ENCODE measurements at places on chromosomes 2 and 18.

DNA sequence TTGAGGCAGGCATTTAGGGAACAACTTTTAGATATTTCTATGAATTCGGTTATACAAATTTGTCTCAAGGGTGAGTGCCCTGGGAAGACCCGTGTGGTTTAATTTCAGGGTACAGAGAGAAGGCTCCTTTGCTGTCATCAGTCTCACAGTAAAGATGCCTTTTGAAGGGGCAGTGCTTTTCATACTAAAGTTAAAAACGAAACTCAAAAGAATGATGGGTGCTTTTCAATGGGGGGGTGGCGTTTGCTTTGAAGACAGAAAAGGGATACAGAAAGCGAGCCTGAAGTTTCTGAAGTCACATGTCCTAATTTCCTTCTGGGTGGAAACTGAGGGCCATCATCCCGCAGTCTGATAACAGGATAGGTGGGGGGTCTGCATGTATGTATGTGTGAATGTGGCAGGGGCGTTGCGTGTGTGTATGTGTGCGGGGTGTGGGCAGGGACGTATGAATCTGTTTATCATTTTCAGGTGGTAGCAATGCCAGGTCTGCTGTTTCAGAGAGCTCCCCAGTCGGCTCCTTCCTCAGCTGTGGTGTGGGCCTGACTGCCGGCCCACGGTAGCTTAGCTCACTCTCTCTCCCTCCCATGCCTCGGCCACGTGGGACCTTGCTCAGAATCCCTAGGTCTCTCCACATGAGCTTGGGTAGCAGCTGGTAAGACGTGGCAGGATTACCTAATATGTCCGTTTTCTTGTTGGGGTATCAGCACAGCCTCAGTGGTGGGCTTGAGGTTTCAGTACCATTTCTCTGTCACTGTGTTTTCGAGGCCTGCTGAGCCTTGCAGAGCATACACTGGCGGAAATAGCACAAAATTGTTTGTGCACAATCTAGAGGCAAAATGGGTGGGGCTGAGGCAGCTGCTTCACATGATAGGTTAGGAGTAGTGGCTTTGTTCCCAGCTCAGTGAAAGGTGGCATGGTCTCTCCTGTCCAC lies 32.7 kb downstream of the ARHGAP25 start:
- DNase-seq: no peak

- no peak for DNase-seq
Measured at GRCh38 chr18:40921845-40922629, 1033.0 kb upstream of the PIK3C3 start.

DNA sequence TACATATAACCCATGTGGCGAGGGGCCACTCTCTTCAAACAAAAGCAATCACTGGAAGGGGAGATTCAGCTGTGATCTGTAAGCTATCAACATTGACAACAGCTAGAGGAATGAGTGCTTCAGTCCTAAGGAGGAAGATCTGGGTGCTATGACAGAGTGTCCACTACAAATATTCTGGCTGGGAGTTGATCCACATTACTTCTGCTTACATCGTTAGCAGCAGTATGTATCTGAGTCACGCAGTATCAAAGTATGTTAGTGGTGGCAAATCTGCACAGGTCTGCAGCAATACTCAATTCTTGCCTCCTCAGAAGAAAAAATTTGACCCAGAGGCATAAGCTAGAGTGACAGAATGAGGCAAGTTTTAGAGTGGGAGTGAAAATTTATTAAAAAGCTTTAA lies 267.0 kb downstream of the PTH2R start:
- no peak for DNase-seq

DNA sequence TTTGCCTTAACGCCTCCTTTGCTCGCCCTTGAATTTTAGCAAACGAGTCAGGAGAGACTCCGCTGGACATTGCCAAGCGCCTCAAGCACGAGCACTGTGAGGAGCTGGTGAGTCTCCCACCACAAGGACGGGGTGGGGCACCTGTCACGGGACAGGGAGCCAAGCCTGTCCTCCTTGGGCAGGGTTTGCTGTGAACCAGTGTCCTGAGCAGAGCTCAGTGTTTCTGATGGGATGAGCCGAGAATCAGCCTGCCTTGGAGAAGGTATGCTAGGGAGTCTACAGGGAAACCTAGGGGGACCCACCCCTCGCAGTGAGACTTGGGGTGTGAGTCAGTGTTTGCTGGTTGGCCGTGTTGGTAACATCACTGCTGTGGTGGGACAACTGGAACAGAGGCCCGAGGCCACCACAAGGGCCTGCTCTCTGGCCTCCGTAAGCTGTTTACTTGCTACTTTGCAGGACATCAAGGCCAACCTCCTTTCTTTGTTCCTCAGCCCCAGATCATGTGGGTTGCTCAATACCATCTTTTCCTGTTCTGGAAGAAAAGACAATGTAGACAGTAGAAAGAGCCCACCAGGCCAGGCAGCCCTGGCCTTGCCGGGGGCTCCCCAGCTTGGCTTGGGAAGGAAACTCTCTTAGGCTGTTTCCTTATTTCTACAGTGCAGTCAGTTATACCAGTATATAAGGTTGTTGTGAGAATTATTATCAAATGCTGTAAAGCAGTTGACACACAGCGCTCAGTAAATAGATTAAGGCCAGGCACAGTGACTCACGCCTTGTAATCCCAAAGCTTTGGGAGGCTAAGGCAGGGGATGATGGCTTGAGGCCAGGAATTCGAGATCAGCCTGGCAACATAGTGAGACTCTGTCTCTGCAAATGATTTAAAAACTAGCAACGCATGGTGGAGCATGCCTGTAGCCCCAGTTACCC lies 42.4 kb downstream of the ITGB1BP1 start:
- DNase-seq: no peak

DNA sequence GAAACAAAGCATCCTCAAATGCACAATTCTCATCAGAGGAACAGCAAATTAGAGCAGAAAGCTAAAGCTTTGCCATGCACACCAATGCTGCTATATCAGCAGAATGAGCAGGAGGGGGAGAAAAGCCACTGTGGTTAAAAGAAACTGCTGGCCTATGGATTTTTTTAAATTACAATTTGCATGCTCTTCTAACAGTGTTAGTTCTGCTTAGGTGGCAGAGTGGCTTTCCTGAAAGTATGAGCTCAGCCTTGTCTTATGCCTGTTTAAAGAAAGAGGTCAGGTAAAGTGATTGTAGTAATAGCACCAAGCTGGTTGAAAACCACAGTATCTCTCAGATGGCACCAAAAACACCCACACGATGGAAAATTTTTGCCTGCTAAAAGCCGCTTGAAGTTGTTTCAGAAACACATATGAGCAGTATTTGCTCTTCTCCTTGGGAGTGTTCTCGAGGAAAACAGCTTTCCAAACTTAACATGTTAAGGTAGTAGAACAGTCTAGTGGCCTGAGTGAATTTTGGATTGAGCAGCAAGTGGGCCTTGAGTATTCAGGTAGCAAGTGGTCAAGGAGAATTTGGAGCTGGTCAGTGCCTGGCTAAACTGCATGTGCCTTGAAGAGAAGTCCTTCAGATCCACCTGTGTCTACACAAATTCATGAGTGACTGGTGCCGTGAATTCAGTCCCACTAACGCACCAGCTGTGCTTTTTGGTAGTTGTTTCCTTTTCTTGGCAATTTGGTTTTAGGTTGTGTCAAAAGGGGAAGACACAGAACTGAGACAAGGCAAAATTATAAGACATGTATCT lies 19.6 kb upstream of the NDUFV2 start:
- no peak for DNase-seq

DNA sequence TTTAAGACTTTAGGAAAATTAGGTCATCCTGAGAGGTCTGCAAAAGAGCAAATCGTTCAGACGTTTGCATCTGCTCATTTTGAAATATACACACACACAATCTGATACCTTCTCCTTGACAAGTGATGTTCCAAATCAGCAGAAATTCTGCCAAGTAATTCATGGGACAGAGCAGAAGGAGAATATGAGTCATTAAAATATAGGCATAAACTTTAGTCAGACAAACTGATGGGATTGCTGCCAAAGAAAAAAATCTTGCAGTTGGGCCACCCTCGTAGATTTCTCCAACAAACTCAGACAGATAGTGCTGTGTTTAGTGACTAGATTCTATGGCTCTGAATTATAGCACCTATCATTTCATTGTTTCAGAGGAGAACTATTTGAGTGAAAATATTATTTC lies 336.3 kb downstream of the NYAP2 start:
- no peak for DNase-seq

DNA sequence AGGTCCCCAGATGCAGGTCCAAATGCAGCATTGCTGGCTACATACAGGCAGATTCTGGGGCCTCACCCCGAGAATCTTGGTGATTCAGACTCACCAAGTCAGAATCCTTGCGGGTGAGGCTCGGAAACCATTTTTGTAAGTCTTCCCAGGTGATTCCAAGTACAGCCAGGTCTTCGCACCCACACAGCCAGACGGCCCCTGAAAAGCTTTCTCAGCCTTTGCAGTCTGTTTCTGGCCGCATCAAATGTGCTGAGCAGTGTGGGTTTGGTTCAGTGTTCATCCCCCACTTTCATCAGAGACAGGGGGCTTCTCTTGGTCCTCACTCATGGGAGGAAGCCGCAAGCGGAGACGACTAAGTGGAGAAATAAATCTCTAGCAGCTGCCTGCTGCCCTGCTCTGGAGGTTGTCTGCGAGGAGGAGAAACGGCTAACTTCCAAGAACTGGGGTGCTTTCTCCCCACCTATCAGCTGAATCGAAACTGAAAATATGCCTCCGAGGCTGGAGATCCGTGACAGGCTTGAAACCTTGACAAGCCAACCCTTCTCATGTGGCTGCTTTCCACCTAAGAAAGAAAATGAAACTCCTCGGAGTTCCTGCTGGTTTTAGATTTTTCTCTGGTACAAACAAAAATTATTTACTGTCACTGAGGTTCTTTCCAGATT lies 8.9 kb upstream of the TMEM185B start:
- no peak for DNase-seq

DNA sequence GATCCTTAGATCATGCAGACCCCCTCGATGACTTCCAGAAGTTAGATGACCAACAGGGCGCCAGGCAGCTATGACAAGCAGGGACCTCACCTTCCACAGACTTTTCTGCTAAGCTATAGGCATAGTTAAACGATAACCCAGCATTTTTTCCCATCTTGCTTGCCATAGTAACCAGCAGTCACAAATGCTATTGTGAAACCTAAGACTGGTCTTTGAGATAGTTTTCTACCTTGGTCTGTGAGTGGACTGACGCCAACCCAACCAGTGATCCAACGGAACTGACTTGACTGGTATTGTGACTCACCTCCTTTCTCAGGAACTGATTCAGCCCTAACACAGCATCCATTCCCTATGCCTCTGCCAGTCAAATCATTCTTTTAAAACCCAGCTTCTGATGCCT lies 361.2 kb downstream of the LRRTM4 start:
- DNase-seq: no peak

GRCh38 chr2:152594022-152594766 lies 123.1 kb downstream of the PRPF40A start:
- DNase-seq: no peak

DNA sequence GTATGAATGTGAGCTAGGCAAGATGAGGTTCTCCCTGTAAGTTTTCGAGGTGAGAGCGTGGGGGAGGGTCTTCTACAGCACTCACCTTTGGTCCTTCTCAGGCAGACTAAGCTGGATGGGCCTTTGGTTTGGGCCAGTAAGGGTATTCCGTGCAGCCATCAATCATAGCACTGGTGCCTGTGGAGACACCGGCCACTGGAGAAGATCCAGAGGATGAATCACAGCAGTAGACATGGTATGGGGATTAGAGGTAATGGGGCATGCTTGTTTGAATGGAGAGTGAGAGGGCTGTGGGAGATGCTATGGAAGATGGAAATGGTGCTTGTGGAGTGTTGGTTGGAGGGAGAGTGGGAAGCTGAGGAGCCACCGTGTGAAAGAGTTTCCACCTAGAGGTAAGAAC lies 16.1 kb downstream of the MAPRE3 start:
- DNase-seq: no peak

DNA sequence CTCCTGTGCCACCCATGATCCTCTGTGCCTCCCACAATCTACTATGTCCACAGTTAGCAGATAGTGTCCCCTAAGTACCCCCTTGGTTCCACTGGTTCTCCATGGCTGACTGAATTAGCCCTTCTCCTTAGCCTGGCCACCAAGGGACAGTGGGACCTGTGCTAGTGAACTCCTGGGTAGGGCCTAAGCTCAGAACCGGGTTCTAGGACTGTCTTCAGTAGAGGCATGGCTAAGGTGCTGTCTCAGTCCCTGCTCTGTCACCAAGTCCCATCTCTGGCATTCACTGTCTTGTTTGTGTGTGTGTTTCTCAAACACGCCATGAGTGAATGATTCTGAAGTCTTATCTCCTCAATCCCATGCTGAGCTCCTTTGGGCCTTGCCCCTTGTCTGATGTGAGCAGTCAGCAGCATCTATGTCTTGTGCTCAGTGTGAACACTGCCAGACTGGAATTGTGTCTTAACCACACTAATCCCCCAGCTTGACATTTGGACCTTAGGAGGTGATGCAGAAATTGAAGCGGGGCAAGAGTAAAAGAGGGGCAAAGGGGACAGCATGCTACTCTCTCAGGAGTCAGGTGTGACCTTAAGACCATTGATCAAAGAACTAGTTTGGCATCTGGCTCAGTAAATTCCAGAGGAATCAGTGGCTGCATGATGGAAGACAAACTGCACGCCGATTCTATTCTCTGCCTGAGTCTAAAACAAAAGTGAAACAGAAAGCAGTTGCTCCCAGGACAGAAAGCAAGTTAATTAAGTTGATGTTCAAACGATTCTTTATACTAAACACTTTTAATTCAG lies 190.5 kb downstream of the ALPK2 start:
- no peak for DNase-seq

- DNase-seq: no peak
Measured at GRCh38 chr18:27428120-27428519, 243.0 kb upstream of the CHST9 start.

DNA sequence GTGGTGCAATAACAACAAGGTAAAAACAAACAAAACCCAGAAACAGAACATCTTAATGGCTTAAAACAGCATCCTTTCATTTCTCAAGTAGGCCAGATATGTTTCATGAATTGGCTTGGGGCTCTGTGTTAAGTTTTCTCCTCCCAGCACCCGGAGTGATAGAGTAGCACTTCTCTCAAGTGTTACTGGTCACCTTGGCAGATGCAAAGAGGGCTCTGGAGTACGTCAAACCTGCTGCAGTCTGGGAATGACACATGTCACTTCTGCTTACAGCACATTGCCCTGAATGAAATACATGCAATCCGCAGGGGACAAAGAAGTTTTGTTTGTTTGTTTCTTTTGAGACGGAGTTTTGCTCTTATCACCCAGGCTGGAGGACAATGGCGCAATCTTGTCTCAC lies 639.3 kb downstream of the CNTNAP5 start:
- DNase-seq: no peak

Data from iPS DF 19.7 (cell line).